Upper lobe of left lung (tissue), 6 donors: ENCODE measurements at places on chromosomes 1 and 21. TPM values are rescaled to one million over a fixed set of nuclear protein-coding genes. Genes with fewer than 3 reads are reported as not detected.

- no peaks in the 10 kb centered on the region for H3K27me3 ChIP-seq
- no peaks in the 10 kb centered on the region for H3K36me3 ChIP-seq
- no peak for DNase-seq
- H3K27ac ChIP-seq: no peak overlapping the region
- no peak overlapping the region for H3K4me3 ChIP-seq
Measured at GRCh38 chr1:106344494-106344893, 712.0 kb upstream of the PRMT6 start.

DNA sequence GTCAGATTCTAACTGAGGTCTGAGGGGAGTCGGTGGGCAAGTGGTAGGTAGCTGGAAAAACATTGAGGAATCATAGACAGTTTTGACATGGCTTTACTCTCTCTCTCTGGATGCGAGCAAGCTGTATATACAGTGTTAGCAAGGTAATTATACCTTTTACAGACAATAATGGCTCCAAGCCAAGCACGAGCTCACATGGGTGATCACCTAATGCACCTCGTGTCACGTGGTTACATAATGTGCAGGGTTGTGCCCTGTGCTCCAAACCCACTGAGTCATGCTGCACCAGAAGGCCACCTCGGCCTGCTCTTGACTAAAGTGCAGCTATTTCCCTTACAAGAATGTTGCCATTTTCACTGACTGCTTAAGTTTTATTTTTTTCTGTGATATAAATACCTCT, 7.6 kb upstream of the CLCA2 start:
- H3K36me3 ChIP-seq: no peaks in the 10 kb centered on the region
- H3K4me3 ChIP-seq: no peak overlapping the region
- no peak for DNase-seq
- H3K4me1 ChIP-seq: no peaks in the 10 kb centered on the region
- H3K27me3 ChIP-seq: no peaks in the 10 kb centered on the region
- no peak overlapping the region for H3K27ac ChIP-seq

DNA sequence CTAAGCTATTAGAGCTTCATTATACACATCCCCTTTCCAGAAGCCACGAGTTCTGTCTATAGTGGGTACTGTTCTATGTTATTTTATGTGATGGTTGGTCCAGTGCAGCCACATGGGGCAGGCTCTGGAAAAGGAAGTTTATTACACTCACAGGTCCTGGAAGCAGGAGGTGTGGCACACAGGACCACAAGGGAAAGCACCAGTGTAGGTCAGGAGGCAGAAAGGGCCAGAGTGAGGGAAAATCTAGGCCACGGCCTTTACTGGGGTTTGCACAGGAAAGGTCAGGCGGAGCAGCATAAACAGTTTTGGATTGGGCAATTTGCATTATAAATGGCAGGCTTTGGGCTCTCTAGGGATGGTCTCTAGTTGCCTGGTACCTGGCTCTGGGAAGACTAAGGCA, 21.8 kb upstream of the CNIH3 start:
- H3K27ac ChIP-seq: no peak overlapping the region
- no peaks in the 10 kb centered on the region for H3K36me3 ChIP-seq

DNA sequence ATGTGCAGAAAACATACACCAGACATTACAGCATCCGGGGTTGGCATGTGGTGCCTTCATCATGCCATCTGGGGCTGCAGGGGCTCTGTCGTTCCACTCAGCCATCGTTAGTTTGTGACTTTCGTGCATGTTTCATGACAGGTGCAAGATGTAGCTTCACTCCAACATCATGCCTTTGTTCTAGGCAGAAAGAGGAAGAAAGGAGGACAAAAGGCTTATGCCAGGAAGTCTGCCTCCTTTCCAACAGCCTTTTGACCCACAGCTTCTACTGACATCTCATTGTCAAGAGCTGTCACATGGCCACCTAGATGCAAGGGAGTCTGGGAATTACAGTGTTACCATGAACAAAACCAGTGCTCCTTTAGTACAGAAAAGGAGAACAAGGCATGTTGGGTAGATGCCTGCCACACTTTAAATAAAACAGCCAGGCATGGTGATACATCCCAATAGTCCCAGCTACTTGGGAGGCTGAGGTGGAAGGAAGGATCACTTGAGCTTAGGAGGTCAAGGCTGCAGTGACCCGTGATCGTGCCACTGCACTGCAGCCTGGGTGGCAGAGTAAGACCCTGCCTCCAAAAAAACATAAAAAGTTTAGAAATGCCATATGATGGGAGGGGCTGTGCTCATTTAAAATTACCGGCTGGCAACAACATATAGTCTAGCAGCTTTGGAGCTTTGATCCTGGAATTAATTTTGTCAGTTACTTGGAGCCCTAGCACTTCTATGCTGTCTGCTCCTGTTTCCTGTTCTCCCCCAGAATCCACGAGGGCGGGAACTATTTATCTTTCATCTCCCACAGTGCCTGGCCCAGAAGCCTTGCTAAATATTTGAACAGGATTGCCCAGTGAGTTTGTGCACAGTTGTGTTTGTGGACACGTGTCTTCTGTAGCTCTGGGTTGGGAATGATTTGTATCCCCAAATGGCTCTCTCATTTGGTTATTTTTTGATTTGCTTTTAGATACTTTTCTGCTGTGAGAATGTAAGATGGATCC, 7.4 kb downstream of the DOP1B start:
- H3K4me1 ChIP-seq: peaks cover 15% of the 10 kb centered on the region
- H3K4me3 ChIP-seq: no peak overlapping the region
- DNase-seq: no peak
- no peaks in the 10 kb centered on the region for H3K36me3 ChIP-seq
- no peak overlapping the region for H3K27ac ChIP-seq

- H3K36me3 ChIP-seq: no peaks in the 10 kb centered on the region
- H3K4me3 ChIP-seq: no peak overlapping the region
- no peak for DNase-seq
- no peaks in the 10 kb centered on the region for H3K4me1 ChIP-seq
Measured at GRCh38 chr1:44158871-44159270, 17.4 kb upstream of the KLF18 start.

- H3K36me3 ChIP-seq: no peaks in the 10 kb centered on the region
- H3K27ac ChIP-seq: no peak overlapping the region
- no peaks in the 10 kb centered on the region for H3K27me3 ChIP-seq
- peaks cover 5% of the 10 kb centered on the region for H3K4me1 ChIP-seq
- no peak overlapping the region for H3K4me3 ChIP-seq
Measured at GRCh38 chr1:224734261-224734935, 118.3 kb downstream of the CNIH3 start.

DNA sequence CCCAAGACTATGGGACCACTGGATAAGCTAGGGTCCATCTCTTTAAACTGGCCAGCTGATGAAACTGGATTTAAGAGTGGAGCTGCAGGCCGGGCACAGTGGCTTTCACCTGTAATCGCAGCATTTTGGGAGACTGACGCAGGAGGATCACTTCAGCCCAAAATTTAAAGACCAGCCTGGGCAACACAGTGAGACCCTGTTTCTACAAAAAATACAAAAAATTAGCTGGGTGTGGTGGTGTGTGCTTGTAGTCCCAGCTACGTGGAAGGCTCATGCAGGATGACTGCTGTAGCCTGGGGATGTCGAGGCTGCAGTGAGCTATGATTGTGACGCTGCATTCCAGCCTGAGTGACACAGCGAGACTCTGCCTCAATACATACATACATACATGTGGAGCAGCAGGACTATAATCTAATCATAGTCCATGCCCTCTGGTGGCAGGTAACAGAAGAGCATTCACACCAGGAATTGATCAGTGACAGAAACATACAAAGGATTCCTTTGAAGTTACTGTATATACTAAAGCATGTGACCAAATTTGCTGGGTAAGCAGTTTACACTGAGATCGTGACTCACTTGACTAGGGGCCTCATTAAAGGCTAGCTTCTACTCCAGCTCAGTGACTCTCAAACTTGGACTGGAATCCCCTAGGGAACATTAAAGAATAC, 101.5 kb upstream of the SLFNL1 start:
- H3K4me1 ChIP-seq: no peaks in the 10 kb centered on the region
- no peak for DNase-seq
- no peaks in the 10 kb centered on the region for H3K36me3 ChIP-seq

DNA sequence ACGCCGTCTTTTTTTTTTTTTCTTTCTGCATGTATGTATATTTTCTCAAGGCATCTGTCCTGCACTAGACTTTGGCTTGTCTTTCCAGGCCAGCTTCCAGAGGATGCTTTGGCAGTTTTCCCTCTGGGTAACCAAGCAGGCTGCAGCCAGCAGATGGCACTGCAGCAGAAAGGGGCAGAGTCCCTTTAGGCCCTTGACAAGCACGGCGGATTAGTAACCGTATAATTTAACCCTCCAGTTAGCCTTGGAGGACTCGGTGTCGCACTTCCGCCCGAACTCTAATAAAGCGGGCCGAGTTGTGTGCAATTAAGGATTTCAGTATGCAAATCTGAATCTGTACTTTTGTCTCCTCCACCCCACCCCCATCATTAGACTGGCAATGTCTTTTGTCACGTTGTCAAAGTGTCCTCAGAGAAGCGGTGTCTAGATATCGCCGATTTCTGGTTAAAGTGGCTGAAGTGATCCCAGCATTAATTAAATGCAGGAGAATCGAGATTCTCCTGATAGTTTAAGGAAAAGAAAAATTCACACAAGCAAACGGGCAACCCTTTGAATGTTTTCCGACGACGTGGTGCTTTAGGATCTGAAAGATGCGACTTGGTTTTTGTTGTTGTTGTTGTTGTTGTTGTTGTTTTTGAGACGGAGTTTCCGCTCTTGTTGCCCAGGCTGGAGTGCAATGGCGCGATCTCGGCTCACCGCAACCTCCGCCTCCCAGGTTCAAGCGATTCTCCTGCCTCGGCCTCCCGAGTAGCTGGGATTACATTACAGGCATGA, 1.1 kb upstream of the TMEM167B start:
- peaks cover 8% of the 10 kb centered on the region for H3K36me3 ChIP-seq
- H3K4me1 ChIP-seq: peaks cover 40% of the 10 kb centered on the region
- no peaks in the 10 kb centered on the region for H3K27me3 ChIP-seq

GRCh38 chr1:67636146-67636545, 48.9 kb upstream of the GADD45A start:
- no peaks in the 10 kb centered on the region for H3K36me3 ChIP-seq
- no peaks in the 10 kb centered on the region for H3K27me3 ChIP-seq
- no peaks in the 10 kb centered on the region for H3K4me1 ChIP-seq
- H3K4me3 ChIP-seq: no peak overlapping the region

CR1 gene
- total RNA-seq: 8.4 TPM

TNFSF4 gene
- total RNA-seq: 0.74 TPM

RNU1-4 gene
- under 0.01 TPM for total RNA-seq

ATAD3C gene
- 13.8 TPM for total RNA-seq

GJC2 gene
- total RNA-seq: 8.7 TPM

CTSS gene
- total RNA-seq: 440 TPM
